Motor neuron (in vitro differentiated cells): ENCODE measurements at places on chromosomes 3 and 15.

DNA sequence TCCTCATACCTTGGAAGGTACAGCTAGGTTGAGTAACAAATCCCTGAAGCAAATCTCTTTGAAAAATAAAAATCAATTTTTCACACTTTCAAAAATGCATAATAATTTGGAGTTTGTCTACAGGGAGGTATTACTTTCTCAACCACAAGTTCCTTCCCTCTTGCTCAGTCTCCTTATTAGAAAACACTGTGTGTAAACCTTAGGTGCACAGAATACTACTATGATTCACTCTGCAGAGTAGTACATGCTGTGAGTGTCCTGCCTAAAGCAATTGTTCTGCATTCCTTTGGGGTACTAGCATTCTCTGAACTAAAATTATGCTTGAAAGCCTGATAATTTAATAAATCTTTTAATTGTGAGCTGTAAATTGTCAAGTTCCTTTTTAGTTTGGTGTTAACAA is 115.9 kb upstream of the EPHA3 start:
- ATAC-seq, result no peak

GRCh38 chr15:72796210-72796514 is 12.6 kb upstream of the ADPGK start:
- no peak for ATAC-seq

- ATAC-seq, result no peak
Observed at GRCh38 chr15:39125226-39125625, 455.7 kb upstream of the THBS1 start.

DNA sequence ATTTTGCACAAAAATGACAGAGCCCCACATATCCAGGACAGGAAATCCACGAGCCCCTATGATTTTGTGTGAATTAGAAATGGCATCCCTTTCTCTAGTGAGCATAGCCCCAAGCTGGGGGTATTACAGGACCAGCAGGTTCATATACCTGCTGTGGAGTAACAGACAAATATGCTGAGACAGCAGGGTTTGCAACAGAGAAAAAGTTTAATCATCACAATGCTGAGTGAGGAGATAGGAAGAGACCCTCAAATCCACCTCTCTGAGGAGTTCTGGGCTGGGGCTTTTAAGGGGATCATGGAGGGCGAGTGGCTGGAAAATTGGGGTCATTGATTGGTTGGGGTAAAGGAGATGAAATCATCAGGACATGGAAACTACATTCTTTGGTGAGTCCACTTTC is 8.4 kb upstream of the MYZAP start:
- no peak for ATAC-seq

- ATAC-seq, result no peak
Observed at GRCh38 chr3:13214847-13215472, 141.7 kb upstream of the IQSEC1 start.

GRCh38 chr15:98649472-98650416 is 1.4 kb downstream of the IGF1R start:
- peak; percentile 1 for ATAC-seq

GRCh38 chr15:27851858-27852210 is 247.3 kb downstream of the OCA2 start:
- ATAC-seq, result no peak

GRCh38 chr3:168659015-168659414 is 563.3 kb upstream of the GOLIM4 start:
- no peak for ATAC-seq
